ENCODE measurements at places on chromosomes 6 and 20.

DNA sequence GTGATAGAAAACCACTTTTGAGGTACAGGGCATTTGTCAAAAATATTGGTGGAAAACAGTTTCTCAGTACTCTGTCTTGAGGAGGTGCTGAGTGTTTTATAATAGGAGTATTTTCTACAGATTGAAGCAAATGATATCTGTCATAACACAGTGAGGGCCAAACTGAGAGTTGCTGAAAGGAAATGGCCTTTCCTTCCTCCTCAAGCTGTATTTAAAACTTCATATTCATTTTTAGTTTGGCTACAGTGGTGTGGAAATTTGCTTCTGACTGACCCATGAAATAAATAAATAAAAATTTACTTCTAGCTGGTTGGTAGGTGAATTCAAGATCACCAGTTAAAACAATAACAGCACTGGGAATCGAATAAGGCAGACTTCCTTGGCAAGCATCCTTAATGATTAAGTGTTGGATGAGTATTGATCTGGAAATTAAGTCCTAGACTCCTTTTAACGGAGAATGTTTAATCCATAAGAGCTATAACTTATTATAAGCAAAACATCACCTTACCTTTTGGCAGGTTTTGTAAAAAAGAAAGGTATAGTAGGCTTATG is 828.6 kb upstream of the CITED2 start:
- DNase-seq, result no peak

- no peak for DNase-seq
Observed at GRCh38 chr20:34062570-34063482, 49.2 kb downstream of the EIF2S2 start.

GRCh38 chr6:127522714-127523113 is 3.6 kb upstream of the MTCL3 start:
- no peak for DNase-seq

- no peak for DNase-seq
Observed at GRCh38 chr6:111677249-111677990, 71.7 kb upstream of the TRAF3IP2 start.

- no peak for DNase-seq
Observed at GRCh38 chr6:110130362-110130761, 49.1 kb downstream of the WASF1 start.

- no peak for DNase-seq
Observed at GRCh38 chr6:135703621-135704020, 147.9 kb upstream of the PDE7B start.

DNA sequence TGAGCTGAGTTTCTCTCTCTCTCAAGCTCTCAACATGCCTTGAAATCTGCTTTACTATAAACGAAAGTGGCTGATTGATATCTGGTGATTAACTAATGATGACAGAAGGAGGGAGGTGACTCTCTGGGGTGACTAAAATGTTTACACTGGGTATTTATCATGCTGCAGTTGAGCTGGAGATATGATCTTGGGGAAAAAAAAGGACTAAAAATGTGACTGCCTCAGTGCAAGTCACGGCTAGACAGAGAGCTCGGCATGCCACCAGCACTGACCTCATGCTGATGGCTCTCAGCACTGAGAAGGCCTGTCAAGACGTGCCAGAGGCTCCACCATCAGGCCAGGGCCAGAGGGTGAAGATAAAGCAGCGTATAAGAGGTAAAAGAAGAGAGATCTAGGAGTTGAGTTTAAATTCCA is 103.1 kb upstream of the SPACA1 start:
- DNase-seq, result no peak

DNA sequence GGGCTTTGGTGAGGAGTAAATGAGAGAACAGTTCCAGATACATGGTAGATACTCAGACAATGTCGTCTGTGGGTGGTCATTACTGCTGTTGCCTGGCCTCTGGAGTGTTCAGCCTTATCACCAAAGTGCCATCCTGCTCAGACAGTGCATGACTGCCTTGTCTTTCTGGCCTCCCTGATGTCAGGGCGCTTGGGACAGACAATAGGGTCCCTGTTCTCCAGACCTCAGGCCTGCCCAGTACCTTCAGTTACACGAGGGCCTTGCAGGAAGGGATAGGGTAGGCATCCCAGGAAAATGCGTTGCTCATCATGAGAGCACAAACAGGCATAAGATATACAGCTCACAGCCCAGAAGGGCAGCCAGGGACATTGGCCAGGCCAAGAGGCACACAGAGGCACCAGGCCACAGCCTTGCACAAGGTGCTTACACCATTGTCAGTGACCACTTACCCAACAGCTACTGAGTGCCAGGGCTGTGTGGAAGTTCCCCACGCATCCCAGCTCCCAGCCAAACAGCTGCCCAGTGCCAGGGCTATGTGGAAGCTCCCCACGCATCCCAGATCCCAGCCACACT is 27.4 kb downstream of the BPIFB1 start:
- no peak for DNase-seq

DNA sequence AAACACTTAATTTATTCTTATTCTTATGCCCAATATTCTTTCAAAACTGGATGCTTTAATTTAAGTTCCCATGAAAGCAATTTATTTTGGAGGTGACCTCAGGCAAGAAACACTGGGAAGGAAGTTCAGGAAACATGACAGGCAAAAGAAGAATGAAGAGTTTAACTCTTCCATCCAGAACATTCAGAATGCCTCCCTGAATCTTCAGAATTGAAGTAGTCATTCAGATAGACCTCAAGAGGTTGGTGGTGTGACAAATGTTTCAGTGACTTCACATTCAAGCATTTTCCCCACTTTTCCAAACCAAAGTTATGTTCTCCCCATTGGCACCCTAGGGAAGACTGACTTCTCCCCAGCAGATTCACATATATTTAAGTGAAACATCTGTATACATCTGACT is 110.5 kb downstream of the HAO1 start:
- DNase-seq, result no peak

DNA sequence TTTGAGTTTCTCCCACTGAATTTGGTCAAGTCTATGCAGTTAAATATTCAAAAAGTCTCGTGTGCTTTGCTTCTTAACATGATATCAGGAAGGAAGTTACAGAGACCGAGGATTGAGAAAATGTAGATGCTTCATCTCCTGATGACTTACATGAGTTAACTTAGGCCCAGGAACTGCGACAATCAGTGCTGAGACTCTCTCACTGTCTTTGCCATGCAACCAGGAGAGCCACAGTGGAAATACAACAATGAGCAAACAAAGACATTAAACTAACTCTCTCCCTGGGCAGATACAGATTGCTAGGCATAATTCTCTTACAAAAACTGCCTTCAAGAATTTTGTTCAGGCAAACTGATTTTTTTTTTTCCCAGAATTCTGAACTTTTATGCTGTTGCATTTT is 440.6 kb upstream of the EPHA7 start:
- no peak for DNase-seq

GRCh38 chr6:3135668-3136291 is 17.3 kb downstream of the BPHL start:
- no peak for DNase-seq

- DNase-seq, result no peak
Observed at GRCh38 chr6:193773-194310, 98.4 kb upstream of the DUSP22 start.

DNA sequence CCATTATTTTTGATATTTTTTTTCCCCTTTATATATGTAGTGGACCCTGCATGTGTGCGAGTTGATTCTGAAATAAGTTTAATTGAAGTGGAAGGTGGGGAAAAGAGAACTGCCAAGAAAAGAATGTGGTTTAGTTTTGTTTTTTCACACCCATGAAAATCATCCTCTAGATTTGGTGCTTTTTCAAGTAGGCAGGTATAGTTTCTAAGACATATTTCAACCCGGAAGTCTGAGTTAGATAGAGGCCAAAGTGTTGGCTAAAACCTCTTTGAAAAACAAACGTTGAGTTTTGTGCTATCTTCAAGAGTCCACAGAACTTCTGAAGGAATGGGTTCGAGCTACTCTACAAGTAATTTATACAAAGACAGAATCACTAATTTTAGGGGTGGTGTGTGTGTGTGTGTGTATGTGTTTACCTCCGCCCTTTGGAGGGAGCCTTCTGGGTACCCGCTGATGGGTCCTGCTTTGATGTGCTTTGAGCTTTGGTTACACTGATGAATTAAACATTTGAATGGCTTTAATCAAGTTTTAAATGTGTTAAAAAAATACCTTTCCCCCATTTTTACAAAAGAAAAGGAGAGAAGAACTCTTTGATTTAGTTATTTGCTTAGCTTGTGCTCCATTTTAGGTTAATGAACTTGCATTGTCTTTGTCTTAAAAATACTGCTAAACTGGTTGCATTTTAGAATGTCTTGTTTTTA is 2.5 kb downstream of the RREB1 start:
- no peak for DNase-seq

DNA sequence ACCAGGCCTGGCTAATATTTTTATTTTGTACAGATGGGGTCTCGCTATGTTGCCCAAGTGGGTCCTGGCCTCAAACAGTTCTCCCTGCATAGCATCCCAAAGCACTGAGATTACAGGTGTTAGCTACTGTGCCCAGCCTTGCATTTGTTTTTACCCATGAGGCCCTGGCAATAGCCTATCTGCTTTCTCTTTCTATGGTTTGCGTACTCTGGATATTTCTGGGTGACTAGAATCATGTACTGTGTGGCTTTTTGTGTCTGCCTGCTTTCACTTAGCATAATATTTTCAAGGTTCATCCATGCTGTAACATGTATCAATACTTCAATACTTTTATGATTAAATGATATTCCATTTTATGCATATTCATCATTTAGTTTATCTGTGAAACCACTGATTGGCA is 451.7 kb downstream of the GRIK2 start:
- DNase-seq, result no peak

- DNase-seq, result peak; percentile 67
Observed at GRCh38 chr20:58236612-58237317, 8.3 kb upstream of the ANKRD60 start.

DNA sequence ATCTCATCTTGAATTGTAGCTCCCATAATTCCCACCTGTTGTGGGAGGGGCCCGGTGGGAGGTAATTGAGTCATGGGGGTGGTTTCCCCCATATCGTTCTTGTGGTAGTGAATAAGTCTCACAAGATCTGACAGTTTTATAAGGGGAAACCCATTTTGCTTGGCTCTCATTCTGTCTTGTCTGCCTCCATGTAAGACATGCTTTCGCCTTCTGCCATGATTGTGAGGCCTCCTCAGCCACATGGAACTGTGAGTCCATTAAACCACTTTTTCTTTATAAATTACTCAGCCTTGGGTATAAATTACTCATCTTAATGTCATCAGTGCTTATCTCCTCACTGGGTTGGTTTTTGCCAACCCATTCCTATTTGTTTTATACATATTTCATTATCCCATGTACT is 142.0 kb upstream of the GMDS start:
- DNase-seq, result no peak

GRCh38 chr6:157841211-157841840 is 18.3 kb downstream of the SNX9 start:
- peak; percentile 31 for DNase-seq

GRCh38 chr6:169421586-169422264 is 168.1 kb upstream of the THBS2 start:
- no peak for DNase-seq

DNA sequence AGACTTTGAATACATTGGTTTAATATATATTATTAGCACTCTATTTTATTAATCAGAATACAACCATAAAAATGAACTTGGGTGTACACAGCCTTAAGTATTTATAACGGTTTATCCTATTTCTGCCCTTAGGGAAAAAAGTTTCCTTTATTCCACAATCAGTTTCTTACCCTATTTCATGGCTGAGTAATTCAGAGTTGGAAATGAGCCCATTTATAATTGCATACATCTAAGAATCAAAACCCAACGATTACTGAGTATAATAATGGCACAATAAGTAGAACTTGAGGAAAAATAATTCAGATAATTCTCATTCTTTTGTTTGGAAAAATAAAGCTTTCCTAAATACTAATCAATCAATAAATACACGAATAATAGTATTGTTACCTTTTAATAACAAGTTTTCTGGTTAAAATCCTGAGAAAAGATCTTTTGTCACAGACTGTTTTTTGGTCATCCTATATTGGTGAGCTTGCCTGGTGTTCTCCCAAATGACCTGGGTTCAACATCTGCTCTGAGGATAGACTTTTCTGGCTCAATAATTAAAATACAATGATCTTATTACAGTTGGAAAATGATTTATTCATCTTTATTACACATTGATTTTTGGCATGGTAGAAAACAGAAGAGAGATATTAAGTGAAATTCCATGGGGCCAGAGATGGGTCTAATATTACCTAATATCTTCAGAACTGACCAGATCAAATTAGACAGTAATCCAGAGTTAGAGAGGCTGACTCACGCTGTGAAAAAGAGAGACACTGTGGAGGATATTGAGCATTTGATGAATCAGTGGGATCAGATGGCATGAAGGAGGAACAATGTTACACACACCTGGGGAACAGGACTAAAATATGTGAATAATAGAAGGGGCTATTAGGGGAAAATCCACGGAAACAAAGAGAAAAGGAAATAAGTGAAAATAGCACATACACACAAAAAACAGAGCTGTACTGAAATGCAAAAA is 162.1 kb upstream of the TBX18 start:
- no peak for DNase-seq

DNA sequence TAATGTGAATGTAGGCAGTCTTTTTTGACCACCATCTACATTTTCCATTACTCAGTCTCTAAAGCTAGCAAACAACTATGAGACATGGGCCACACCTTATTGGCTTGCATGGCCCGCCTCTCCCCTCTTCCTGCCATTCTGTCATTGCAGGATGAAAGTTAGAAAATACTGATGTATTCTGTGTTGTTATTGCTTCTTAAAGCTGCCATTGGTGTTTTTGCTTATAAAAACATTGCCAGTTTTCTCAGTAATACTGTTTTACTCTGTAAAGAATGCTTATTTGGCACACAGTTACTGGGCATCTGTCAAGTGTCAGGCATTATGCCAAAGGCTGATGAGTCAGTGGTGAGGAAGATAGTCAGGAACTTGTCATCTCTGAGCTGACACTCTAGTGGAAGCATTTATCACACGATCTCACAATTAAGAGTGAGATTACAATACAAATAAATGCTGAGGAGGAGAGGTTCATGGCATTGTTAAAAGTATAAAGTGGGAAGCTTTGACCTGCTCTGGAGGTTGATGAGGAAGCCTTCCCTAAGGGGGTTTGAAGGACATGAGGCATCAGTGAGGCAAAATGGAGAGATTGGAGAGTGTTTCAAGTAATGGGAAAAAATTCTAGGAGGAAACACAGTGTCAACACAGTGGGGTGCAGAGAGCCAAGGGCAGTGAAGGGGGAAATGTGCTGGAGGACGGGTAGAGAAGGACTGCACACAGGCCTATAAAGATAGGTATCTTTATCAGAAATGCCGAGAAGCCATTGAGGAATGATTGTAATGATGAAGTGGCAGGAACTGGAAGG is 14.7 kb downstream of the KLHL32 start:
- DNase-seq, result no peak

GRCh38 chr6:29954272-29954671 is 11.9 kb downstream of the HLA-A start:
- no peak for DNase-seq

DNA sequence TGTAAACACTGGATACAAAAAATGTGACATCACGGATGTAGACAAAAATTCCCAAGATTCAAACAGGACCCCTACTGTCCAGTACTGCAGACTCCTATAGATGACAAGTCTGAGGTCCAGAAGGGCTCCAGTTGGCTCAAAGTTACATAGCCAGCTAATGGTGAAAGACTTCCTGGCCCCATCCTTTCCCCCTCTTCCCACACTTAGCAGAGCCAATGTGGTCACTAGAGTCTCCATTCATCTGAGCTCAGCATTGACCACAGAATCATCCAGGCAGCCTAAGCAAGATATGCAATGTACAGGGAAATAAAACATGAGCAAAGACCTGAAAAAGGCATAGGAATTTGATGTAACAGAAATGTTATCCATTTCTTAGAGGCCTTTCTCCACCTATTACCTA is 180.5 kb downstream of the ADAT2 start:
- DNase-seq, result no peak
